ENCODE measurements at places on chromosomes 7 and 10.

GRCh38 chr10:7251696-7252465 lies 159.0 kb downstream of the SFMBT2 start:
- peak; percentile 62 for ATAC-seq

DNA sequence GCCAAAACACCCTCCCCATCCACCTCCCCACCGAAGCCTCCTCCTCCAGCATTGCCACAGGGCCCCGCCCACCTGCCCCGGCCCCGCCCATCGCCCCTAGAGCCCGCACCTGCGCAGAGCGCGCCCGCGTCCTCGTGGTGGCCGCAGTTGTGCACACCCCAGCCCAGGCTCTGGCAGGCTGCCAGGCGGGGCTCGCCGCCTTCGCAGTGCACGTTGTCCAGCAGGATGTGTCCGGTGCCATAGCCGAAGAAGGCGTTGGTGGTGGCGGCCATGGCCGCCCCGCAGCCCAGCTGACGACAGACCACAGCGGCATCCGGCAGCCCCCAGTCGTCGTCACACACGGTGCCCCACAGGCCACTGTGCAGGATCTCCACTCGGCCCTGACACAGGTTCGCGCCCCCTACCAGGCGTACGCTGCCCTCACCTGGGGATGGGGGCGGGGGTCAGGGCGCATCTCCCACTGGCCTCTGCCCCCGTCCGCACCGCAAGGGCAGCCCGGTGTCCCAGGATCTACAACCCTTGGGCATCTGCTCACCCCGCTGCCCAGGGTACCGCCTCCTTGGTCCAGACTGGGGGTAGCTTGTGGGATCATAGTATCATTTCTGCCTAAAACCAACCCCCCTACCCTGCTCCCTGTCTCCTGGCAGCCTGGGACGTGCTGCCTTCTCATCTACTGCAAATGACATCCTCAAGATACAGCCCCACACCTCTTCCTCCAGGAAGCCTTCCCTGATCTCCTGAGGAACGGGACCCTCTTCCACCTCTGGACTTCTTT lies 11.9 kb downstream of the SSC4D start:
- ATAC-seq: peak; percentile 77

DNA sequence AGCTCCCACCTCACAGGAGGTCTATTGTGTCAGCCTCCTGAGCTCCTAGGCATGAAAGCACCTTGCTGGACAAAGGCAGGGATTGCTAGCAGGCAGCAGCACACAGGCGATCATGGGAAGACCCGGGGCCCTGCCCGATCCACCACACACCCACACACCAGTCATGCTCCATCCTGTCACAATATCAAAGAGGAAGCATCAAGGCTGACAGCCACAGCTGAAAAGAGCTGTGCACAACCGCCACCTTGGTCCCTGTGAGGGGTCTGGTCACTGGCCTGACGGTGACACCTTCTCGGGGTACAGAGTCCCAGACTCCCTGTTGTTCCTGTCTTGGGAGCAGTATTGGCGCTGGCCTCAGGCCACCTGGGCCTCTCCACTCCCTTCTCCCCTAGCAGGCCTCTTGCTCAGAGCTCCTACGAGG lies 89.7 kb upstream of the RET start:
- no peak for ATAC-seq

DNA sequence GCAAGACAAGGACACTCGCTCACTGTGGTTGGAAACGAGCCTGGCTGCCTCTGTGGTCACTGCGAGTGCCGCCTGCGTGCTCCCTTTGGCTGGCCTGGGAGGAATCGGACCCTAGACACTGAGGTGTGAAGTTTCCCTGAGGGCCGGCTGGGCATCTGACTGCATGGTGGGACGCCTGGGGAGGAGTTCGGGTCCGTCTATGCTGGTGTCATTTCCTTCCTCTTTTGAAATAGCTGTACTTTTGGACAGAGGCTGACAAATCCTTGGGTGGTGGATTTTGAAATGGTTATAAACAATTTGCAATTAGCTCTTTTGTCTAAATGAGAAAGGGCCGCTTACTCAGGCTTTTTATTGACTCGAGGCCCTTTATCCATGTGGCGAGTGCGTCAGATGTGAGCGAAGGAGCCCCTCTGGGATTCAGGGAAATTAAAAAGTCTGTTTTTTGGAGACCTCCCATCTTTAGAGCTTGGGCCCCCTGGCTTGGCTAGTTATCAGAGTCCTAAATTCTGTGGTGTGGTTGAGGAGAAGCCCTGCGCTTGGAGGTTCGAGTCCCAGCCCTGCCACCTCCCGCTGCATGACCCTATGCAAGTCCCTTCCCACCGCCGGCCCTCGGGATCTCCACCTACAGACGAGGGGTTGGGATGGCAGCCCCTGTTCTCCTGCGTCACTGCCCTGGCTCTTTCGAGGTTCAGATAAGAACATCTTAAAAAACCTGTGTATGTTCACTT lies 147.1 kb downstream of the RGS10 start:
- ATAC-seq: no peak

DNA sequence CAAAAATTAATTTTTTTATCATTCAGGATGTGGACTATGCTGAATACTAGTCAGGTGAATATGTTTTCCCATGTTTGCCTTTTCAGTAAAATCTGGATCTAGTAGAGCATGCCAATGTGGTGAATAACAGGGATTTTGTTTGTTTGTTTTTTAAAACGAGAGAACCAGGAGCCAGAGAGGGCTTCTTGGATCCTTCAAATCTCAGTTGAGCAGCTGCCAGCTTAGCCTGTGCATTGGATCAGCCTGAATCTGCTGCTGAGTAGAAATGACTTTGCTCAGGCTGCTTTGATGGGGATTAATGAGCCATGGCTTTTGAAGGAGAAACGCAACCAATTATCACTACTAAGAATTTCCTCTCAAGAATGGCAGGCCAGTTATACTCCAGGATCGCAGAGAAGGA lies 493.8 kb downstream of the ARL4A start:
- no peak for ATAC-seq

DNA sequence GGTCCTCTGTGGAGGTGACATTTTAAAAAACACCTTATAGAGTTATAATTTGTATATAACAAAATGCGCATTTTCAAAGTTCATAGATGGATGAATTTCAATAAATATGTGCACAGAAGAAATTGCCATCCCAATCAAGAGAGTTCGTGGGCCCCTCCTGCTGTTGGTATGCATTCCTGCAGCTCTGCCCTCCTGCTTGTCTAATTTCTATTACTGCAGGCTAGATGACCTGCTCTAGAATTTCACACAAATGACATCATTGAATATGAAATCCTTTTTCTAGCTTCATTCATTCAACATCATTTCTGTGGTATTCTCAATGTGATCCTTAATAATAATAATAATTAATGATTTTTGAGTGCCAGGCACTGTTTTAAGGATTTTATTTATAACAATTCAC lies 348.2 kb downstream of the SDK1 start:
- ATAC-seq: peak; percentile 56

- peak; percentile 89 for ATAC-seq
Observed at GRCh38 chr7:151038951-151039849, 9.1 kb upstream of the ASIC3 start.

DNA sequence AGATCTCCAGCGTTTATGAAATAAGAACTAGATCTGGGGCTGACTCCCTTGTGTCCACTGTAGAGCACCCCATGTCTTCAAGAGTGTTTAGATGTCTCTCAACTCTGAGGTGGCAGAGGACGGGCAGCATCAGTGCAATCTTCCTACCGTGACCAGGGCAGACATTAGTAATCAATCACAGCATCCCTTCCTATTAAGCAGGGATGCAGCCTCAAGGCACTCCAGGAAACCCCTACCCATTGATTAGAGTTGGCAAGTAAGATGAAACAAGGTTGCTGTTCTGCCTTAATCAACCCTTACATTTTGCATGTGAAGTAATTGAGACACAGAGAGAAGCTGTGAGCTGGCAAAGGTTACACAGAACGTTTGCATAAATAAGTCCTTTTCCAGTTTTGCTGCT lies 283.7 kb upstream of the ZMIZ1 start:
- ATAC-seq: no peak

DNA sequence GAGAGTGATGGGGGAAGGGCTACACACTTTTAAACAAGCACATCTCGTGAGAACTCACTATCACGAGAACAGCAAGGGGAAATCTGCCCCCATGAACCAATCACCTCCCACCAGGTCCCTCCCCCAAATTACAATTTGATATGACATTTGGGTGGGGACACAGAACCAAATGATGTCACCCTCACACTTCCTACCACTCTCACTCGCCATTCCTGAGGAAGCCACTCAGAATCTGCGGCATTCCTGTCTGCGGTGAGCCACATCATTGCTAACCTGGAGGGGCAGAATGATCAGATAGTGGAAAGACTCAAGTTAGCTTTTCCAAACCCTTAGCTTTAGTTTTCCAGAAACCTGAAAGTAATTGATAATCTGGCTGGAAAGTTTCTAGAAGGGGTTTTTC lies 66.9 kb downstream of the MYO3A start:
- no peak for ATAC-seq
